ENCODE measurements at places on chromosomes 7 and 10.

GRCh38 chr10:100828738-100829096 is 83.3 kb downstream of the PAX2 start:
- no peak for DNase-seq

- no peak for DNase-seq
Measured at GRCh38 chr7:91608606-91609005, 271.9 kb downstream of the MTERF1 start.

DNA sequence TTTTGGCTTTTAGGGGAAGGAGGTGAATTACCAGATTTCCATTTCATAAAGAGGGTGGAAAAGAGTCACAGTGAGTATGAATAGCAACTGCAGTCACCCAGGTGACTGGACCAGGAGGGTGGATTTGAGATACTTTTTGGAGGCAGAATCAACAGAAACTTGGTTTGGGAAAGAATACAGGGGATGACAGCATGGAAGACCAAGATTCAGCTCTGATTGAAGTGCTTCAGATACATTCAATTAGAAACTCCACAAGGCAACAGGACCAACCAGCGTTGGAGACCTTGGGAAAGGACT is 83.0 kb downstream of the SGMS1 start:
- DNase-seq, result no peak

- no peak for DNase-seq
Measured at GRCh38 chr10:70846795-70847194, 31.0 kb downstream of the SGPL1 start.

DNA sequence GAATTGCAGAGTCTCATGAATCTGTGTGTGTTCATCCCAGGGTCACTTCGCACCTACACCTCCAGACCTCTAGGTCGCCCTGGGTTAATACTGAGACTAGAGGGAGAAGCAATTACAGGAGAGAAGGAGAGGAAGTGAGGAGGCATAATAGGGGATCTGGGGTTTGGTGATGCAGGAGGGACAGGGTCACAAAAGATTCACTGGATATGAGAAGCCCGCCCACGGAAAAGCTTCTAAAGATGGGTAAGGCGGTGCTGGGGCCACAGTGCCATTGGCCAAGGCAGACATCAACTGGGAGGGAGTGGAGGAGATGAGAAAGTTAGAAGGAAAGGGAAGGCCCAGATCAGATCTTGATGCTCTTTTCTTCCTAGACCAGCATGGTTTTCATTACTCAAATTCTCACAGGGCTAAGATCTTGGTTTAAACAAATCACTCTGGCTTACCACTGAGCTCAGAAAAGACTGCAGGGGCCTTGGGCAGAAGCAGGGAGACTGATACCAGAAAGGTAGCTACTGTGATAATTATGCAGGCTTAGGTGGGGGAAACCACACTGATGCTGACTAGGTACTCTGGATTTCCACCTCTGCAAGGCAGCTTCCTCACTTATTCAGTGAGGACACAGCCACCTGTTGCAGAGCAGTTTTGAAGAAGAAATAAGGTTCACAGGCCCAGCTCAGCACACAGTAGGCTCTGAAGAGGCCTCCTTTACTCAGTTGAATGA is 17.4 kb upstream of the ZNF273 start:
- DNase-seq, result no peak

DNA sequence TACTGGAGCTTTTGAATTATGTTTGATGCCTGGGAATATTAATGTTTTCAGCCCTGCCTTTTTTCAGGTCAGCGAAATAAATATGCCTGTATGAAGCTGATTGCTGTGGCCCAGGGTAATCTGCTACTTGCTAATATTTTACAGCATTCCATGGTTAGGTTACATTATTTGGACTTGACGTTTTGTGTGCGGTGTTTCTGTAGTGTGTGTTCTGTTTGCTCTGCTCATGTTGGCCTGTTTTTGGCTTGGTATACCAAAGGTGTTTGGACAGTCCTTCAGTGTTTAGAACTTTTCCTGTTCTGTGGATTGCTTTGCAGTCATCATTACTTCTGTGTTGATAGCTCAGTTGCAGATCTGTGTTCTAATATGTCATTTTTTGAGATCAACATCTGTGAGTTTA is 11.5 kb downstream of the ZRANB1 start:
- DNase-seq, result no peak

- DNase-seq, result no peak
Measured at GRCh38 chr10:69242040-69242851, 22.1 kb downstream of the HKDC1 start.

- DNase-seq, result no peak
Measured at GRCh38 chr10:5888843-5889623, 660 bp downstream of the ANKRD16 start.

- no peak for DNase-seq
Measured at GRCh38 chr7:6234384-6234783, 38.0 kb downstream of the CYTH3 start.

GRCh38 chr10:24115403-24115802 is 93.5 kb upstream of the KIAA1217 start:
- DNase-seq, result no peak

- DNase-seq, result no peak
Measured at GRCh38 chr7:130899638-130900401, 165.8 kb upstream of the KLF14 start.

DNA sequence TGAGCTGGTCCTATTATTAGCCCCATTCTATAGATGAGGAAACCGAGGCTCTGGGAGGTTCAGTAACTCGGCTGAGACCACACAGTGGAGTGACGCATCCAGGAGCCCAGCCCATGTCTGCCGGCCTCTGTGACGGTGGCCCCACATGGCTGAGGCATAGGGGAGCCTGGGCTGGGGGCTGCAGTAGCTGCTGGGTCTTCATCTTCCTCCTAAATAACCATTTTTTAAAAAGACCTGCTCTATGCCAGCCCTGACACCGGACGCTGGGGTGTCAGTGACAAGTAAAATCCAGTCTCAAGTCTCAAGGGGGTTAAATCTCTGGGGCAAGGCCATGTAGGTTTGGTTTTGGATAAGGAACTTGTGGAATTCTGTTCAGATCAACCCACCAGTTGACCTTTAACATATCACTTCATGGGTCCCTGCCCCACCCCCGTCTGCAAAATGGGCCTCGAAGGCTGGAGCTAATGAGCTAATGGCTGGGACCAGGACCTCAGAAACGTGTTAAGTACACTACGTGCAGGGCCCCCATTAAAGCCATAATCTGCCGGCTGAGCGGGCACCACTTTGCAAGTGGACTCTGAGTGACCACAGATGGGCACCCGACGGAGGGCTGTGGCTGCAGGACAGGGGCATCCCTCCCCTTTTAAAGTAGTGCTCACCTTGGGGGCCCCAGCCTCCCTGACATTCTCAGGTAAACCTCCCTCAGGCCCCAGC is 136.5 kb upstream of the UNC5B start:
- DNase-seq, result no peak

DNA sequence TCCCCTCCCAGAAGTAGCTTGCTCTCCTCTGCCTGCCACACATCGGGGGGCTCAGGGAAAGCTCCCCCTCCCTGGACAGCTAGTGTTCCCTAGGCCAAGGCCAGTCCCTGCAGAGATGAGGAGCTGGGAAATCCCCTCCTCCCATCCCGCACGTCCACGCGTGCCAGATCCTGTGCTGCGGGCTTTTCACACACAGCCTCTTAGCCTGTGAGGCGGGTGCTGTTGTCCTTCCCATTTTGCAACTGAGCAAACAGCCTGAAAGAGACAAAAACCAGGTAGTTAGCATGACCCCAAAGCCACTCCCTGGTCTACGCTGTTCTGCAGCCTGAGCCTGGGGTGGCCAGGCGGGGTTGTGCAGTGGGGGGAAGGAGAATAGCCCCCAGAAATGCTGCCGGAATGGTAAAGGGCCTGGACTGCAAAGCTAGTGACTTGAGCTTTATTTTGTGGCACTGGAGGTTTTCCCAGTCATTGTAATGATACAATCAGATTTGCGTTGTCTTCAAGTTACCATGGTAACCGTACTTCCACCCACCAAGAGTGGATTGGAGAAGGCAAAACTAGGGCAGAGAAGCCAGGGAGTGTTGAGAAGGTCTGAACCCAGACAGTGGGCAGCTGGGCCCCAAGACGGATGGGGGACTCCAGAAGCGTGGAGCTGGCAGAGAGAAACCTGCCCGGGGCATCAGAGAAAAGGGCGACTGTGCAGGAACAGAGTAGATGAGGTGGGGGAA is 98.6 kb upstream of the KCTD7 start:
- no peak for DNase-seq

- no peak for DNase-seq
Measured at GRCh38 chr7:36131026-36131425, 22.0 kb upstream of the EEPD1 start.

GRCh38 chr10:80924063-80924952 is 386.6 kb downstream of the SH2D4B start:
- no peak for DNase-seq

GRCh38 chr7:103593691-103594090 is 147.7 kb upstream of the SLC26A5 start:
- no peak for DNase-seq

DNA sequence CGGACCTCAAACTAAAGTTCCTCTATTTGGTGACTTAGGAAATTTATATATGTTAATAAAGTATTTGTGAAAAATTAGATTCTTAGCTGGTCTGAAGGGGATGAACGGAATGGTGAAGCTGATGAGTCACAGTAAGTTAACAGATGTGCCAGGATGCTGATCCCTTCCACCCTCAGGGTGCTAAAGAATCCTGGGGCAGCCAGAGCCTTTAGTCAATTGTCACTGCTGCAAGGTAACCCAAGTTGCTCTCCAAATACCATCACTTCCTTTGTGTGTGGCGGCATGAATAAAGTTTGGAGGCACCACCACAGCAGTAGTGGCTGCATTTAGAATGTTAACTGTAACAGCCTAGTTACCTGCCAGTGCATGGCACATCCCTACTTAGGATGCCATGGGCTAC is 222.6 kb upstream of the PPP1R3A start:
- DNase-seq, result no peak

DNA sequence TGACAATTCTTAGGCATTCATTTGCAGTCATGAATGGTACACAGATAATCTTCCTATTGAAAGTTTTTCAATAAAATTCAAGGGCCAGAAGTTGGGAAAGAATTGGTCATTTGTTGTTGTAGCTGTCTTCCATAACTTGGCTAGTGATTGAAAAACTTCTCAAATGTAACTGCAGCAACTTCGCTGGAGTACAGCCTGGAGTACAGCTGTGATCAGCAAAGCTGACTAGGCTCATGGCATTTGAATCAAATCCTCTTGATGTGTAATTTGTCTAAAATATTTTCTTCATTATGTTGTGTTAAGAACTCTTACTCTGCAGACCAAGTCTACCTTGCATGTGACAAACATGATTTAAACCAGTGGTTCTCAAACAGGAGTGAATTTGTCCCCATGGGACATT is 226.5 kb upstream of the STEAP1 start:
- no peak for DNase-seq

DNA sequence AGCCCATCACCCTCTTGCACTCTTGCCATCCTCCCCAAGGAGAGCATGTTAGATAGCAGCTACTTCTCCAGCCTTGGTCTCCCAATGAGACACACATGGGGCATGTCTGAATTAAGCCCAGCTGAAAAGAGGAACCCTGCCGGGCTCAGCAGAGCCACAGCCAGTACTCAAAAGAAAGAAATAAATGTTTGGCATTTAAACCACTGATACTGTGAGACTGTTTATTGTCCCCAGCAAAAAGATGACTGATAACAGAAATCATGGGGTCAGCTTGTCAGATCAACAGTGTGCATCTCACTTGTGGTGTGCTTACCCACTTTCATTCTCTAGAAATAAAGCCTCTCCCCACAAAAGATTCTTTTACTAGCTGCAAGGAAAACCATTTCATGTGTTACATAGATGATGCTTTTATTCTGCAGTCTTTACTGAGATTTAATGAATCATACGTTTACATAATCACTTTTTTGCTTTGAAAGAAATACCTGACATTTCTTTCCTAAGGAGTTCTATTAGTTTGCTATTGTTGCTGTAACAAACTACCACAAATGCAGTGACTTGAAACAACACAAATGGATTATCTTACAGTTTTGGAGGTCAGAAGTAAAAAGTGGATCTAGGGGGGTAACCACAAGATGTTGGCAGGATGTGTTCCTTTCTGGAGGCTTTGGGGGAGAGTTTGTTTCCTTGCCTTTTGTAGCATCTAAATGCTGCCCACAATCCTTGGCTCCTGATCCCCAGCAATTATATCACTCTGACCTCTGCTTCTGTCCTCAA is 20.9 kb downstream of the ANKRD7 start:
- DNase-seq, result no peak

DNA sequence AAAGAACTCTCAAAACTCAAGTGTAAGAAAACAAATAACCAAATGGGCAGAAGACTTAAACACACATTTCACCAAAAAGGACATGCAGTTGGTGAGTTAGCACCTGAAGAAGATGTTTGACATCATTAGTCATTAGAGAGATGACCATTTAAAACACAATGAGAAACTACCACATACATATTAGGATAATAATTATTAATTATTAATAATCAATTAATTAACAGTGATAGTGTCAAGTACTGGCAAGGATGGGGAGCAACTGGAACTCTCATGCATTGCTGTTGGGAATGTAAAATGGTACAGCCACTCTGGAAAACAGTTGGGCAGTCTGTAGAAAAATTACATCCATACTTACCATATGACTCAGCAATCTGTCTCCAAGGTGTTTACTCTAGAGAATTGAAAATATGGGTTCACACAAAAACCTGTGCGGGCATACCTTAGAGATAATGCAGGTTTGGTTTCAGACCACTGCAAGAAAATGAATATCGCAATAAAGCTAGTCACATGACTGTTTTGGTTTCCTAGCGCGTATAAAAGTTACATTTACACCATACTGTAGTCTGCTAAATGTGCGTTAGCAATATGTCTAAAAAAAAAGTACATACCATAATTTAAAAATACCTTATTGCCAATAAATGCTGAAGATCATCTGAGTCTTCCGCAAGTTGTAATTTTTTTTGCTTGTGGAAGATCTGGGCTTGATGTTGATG is 30.3 kb downstream of the ARID5B start:
- DNase-seq, result no peak

DNA sequence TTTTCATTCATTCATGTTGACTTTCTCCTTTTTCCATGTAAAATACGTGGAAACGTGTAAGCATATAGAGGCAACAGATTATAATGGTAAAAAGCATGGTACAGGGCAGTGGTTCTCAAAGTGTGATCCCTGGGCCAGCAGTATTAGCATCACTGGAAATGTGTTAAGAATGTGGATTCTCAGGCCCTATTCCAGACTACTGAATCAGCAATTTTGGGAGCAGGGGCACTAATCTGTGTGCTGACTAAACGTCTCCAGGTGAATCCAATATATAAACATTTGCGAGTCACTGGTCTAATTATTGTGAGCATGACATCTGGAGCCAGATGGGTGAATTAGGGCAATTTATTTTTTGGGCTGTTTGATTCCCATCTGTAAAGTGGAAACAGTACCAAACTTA is 5.1 kb upstream of the GPR158 start:
- DNase-seq, result no peak

- no peak for DNase-seq
Measured at GRCh38 chr7:50267525-50268041, 36.9 kb upstream of the IKZF1 start.

- DNase-seq, result no peak
Measured at GRCh38 chr10:116880716-116881482, 31.6 kb downstream of the ENO4 start.

DNA sequence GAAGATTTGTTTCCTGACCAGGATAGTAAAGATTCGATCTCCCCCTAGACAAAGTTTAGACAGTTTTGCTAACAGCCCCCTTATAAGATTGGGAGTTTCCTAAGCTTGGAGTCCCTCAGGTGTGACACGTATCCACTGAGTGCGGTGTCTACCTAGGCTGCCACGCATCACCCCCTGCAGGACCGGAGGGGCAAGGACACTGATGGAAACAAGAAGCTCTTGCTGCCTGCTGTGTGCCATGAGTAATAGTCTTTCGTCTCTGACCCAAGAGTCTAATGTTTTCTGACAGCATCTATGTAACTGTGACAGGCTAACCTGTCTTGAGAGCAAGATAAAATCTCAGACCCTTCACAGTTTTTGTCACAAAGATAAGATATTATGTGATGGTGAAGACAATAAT is 173.5 kb downstream of the SEMA3E start:
- no peak for DNase-seq

Data from stimulated activated CD4-positive, alpha-beta T cell treated with anti-CD3 and anti-CD28 coated beads, Interleukin-1b, Interleukin-23, amount 100 ng/mL, for 1 hour (primary cell).